Stimulated activated CD4-positive, alpha-beta T cell treated with anti-CD3 and anti-CD28 coated beads, Interleukin-1b, Interleukin-23, amount 100 ng/mL, for 24 hours (primary cell): ENCODE measurements at places on chromosomes 1 and 21.

- no peak for DNase-seq
Observed at GRCh38 chr1:101100674-101101073, 75.1 kb upstream of the DPH5 start.

- no peak for DNase-seq
Observed at GRCh38 chr1:154849645-154850131, 20.4 kb downstream of the KCNN3 start.

DNA sequence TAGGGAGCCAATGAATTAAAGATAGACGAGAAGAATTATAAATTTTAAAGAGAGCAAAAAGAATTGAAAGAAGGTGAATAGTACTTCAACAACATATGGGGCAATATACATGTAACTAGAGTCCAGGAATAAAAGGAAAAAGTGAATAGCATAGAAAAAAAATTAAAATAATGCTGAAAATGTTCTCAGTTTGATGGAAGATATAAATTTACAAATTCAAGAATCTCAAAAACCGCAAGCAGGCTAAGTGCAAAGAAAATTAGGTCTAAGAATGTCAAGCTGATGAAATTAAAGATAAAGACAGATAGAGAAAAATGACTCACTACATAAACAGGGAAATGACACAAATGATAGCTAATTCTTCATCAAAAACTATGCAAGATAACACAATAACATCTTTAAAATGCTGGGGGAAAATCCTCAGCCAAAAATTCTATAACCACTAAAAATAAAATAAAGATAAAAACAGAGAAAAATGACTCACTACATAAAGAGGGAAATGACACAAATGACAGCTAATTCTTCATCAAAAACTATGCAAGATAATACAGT is 326.3 kb downstream of the TBX15 start:
- no peak for DNase-seq

DNA sequence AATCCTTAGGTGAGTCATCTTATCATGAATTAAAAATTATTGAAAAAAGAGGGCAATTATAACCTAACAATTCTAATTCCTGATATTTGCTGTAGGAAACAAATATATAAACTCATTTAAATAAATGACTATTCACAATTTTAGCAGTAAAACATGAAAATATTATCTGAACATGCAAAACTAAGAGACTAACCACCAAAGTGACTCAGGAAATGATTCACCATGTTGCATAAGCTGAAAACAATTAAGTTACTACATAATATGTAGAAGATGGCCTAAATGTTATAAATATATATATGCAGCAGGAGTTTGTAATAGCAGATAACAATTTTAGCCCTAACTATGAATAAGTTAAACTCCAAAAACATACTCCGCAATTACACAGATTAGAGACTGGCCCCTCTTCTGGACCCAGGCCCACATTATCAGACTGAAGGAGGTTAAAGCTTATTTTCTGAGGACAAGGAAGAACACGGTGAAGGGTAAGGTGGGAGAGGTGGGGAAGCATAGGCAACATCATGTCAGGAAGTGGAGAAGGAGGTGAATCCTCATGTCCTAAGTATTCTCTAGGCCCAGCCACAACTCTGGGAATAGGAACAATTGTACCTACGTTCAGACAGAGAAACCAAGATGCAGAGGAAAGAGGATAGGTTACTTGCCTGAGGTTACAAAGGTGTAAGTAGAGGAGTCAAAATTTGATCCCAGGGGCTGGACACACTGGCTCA is 15.6 kb upstream of the AIM2 start:
- no peak for DNase-seq

GRCh38 chr21:40678681-40679284 is 168.2 kb downstream of the DSCAM start:
- DNase-seq = no peak

DNA sequence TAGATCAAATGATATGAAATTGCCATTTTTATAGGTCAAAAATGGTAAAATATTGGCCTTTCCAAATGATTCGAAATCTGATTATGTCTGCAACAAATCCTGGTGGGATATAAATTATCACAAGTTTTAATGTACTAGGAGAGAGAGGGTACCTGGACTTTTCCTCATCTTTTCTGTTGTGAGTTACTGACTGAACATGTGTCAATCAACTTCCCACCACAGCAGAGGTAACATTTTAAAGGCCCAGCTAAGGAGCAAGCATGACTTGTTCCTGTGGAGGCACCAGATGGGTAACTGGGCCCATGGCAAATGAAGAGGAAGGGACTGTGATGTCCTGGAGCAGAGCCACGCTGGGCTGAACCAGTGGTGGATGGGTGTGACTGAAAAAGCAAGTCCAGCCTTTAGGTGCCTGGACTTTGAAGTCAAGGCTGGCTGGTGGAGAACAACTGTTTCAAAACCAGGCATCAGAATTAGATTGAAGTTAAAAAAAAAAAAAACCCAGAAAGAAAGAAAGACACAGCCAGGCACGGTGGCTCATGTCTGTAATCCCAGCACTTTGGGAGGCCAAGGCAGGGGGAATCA is 6.6 kb downstream of the MR1 start:
- DNase-seq = no peak

GRCh38 chr1:50847303-50847702 is 112.8 kb downstream of the FAF1 start:
- no peak for DNase-seq

DNA sequence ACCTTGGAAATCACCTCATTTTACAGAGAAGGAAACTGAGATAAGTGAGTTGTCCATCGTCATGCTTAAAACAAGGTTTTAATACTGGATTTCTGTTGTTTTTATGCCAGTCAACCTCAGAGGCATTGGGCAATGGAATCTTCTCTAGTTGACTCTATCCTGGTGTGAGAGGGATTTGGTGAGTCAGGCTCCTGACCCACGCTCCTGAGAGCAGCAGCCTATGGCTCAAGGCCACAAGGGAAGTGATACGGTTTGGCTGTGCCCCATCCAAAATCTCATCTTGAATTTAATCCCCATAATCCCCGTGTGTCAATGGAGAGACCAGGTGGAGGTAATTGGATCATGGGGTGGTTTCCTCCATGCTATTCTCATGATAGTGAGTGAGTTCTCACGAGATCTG is 90.1 kb downstream of the TLR5 start:
- DNase-seq = no peak

DNA sequence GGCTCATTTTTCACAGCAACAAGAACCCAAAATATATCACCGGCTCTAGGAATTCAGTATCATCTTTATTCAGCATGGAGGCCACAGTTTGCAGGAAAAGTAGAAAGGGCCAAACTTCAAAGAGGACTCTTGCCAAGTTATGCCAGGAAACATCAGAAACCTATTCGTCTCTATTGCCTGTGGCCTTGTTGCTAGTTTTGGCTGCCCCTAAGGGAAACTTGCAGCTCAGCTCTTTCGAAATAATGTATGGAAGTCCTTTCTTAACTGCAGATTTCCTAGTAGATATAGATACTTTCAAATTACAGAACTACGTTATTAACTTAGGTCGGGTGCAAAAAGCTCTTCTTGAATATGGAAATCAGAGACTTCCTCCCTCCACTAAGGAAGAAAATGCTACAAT is 4.2 kb upstream of the NENF start:
- no peak for DNase-seq

DNA sequence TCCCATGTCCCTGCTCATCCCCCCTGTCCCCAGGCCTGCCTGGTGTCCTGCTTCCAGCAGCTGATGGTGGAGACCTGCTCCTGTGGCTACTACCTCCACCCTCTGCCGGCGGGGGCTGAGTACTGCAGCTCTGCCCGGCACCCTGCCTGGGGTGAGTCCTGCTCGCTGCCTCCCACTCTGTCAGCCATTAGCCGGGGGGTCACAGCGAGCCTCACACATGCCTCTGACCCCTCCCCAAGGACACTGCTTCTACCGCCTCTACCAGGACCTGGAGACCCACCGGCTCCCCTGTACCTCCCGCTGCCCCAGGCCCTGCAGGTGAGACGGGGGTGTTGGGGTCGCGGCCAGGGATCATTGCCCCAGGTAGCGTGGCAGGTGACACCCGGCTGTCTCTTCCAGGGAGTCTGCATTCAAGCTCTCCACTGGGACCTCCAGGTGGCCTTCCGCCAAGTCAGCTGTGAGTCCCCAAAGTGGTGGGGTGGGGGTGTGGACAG is 10.0 kb downstream of the SCNN1D start:
- DNase-seq = peak; percentile 39

- DNase-seq = no peak
Observed at GRCh38 chr21:20701235-20701634, 297.0 kb upstream of the NCAM2 start.

GRCh38 chr1:213622365-213623063 is 365.3 kb upstream of the PROX1 start:
- no peak for DNase-seq

- DNase-seq = no peak
Observed at GRCh38 chr1:12075195-12076114, 12.4 kb downstream of the TNFRSF8 start.

DNA sequence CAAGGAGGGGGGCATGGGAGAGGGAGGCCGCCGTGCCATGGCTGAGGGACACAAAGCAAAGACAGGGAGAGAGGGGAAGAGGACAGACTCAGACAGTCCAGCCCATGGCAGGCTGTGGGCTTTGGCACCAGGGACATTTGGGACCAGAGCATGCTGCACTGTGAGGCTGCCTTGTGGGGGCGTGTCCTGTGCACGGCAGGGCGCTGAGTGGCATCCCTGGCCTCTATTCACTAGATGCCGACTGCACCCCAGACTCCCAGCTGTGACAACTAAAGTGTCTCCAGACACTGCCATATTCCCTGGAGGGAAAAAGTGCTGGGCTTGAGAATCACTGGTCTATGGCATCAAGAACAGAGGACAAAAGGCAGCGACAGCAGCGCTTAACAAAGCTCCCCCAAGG is 18.6 kb upstream of the PRDM15 start:
- DNase-seq = no peak

- DNase-seq = no peak
Observed at GRCh38 chr1:207007352-207008033, 25.1 kb downstream of the C1orf116 start.

DNA sequence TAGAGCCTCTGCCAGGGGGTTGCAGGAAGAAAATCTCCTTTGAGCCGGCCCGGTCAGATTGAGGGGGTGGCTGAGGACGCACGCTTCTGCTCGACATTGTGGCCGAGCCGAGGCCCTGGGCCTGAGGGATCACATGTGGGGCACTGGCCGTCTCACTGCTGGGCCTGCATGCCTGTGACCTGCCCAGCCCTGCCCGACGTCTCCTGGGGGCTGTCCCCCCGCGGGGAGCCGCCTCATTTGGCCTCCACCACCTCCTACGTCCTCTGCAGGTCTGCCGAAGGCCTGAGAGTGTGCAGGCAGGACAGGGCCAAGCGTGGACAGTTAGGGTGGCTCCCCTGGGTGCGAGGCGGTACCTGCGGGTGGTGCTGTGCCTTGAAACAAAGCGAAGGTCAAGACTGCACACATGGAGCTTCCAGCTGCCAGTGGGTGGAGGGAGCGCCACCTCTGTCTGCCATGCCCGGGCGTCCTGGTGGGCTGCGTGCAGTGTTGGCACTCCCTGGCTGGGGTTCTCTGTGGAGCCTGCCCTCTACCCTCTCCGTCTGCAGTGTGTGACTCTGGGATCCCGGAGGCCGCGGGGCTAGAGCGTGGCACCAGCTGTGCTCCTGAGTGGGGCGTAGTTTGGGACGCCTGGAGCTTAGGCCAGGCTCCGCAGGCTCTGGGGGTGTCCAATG is 51.7 kb downstream of the PCNT start:
- DNase-seq = no peak

DNA sequence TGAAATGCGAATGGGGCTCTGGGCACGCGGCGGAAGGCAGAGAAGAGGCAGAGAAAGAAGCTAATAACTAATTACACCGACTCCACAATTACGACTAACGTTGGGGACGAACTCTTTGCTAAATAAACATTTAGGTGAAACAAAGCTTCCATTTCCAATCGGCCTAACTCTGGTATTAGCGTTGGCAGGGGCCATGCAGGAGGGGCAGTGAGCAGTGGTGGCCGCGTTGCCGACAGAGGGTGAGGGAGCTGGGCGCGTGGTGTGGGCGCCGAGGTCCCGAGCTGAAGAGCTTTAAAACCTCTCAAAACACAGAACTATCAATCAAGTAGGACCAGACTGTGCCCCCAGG is 553 bp upstream of the NDUFV3 start:
- no peak for DNase-seq

GRCh38 chr1:223403184-223403815 is 10.1 kb downstream of the CCDC185 start:
- no peak for DNase-seq

- DNase-seq = no peak
Observed at GRCh38 chr1:65247419-65248359, 61.7 kb upstream of the DNAJC6 start.

DNA sequence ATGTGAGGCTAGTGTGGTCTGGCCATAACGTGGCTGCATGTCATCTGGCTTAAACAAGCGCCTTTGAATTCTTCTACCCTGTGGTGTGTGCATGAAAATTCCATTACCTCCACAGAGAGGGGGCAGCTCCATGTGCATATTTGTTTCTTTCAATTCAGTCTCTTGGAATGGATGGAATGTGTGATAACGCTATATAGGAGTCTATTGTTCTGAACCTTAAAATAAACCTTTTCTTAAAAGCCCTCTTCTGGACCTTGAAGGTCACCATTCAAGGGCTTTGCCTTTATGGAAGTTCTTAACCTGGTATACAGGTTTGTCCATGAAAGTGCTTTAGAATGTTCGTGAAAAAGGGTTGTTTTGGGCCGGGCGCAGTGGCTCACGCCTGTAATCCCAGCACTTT is 118.2 kb upstream of the ADGRL2 start:
- no peak for DNase-seq

- no peak for DNase-seq
Observed at GRCh38 chr1:68175621-68176398, 56.5 kb downstream of the WLS start.

DNA sequence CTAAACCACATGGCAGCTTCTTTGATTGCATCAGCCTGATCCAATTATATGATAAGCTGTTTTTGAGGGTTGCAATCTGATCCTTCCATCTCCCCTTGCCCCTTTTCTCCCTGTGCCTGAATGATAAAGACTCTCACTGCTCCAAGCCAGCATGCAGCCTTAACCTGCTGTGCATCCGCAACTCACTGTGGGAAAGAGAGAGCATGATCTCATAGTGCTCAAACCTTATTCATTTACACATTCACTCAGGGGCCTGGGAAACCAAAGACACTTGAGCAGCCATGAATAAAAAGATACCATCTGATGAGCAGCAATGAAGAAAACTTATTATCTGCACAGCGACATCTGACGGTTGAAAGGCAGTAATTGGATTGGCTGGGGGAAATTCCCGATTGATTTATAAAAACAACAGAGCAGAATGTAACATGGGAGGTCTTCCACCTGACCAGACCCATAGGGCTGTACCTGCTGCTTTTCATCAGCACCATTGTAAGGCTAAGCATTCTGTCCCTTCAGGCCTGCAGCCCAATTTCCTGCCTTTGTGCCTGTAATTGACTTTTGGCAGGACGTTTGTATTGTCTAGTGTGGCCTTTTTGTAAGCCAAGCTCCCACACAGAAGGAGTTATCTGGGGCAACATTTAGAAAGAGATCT is 62.5 kb downstream of the KIAA0040 start:
- no peak for DNase-seq

- no peak for DNase-seq
Observed at GRCh38 chr1:4319496-4319895, 334.9 kb upstream of the AJAP1 start.

GRCh38 chr1:209895709-209896108 is 42.3 kb upstream of the SYT14 start:
- DNase-seq = no peak

- DNase-seq = no peak
Observed at GRCh38 chr1:229017091-229017490, 253.8 kb upstream of the RAB4A start.

- DNase-seq = no peak
Observed at GRCh38 chr1:237032029-237032428, 10.0 kb upstream of the RYR2 start.
